Left ventricle myocardium inferior (tissue), 1 donor: ENCODE measurements at places on chromosomes 5 and 9. TPM values are rescaled to one million over a fixed set of nuclear protein-coding genes. Genes with fewer than 3 reads are reported as not detected.
A peak's percentile ranks its signal among the peaks of the same experiment; 100 is the strongest.

Gene PCDHB16
- 1.4 TPM for total RNA-seq

Gene PLEKHG4B
- total RNA-seq: not detected

GRCh38 chr5:124410539-124411488, 335.6 kb downstream of the ZNF608 start:
- no peak for DNase-seq
- no peak overlapping the region for H3K4me3 ChIP-seq
- H3K27ac ChIP-seq: no peak overlapping the region
- no peaks in the 10 kb centered on the region for H3K36me3 ChIP-seq

GRCh38 chr5:135487839-135488514, 35.8 kb upstream of the TIFAB start:
- no peak for DNase-seq
- H3K36me3 ChIP-seq: no peaks in the 10 kb centered on the region
- no peak overlapping the region for H3K4me3 ChIP-seq
- peaks cover 30% of the 10 kb centered on the region for H3K4me1 ChIP-seq
- H3K27me3 ChIP-seq: peaks cover 92% of the 10 kb centered on the region

GRCh38 chr5:75975496-75975895, 107.7 kb upstream of the SV2C start:
- H3K4me1 ChIP-seq: no peaks in the 10 kb centered on the region
- no peak overlapping the region for H3K27ac ChIP-seq
- no peaks in the 10 kb centered on the region for H3K36me3 ChIP-seq
- DNase-seq: no peak
- H3K27me3 ChIP-seq: no peaks in the 10 kb centered on the region

- H3K27me3 ChIP-seq: peaks cover 14% of the 10 kb centered on the region
- DNase-seq: no peak
- no peak overlapping the region for H3K27ac ChIP-seq
- no peak overlapping the region for H3K4me3 ChIP-seq
These were observed 10.9 kb upstream of the LRRC14B start for GRCh38 chr5:180286-180918.

GRCh38 chr5:38341056-38341455, 82.7 kb downstream of the EGFLAM start:
- H3K27ac ChIP-seq: no peak overlapping the region
- no peak for DNase-seq
- no peak overlapping the region for H3K4me3 ChIP-seq

- no peaks in the 10 kb centered on the region for H3K27me3 ChIP-seq
- H3K4me3 ChIP-seq: no peak overlapping the region
- no peak overlapping the region for H3K27ac ChIP-seq
These were observed 397.2 kb upstream of the DAB2 start for GRCh38 chr5:39822020-39822419.

Gene FYB1
- total RNA-seq: 4.9 TPM

DNA sequence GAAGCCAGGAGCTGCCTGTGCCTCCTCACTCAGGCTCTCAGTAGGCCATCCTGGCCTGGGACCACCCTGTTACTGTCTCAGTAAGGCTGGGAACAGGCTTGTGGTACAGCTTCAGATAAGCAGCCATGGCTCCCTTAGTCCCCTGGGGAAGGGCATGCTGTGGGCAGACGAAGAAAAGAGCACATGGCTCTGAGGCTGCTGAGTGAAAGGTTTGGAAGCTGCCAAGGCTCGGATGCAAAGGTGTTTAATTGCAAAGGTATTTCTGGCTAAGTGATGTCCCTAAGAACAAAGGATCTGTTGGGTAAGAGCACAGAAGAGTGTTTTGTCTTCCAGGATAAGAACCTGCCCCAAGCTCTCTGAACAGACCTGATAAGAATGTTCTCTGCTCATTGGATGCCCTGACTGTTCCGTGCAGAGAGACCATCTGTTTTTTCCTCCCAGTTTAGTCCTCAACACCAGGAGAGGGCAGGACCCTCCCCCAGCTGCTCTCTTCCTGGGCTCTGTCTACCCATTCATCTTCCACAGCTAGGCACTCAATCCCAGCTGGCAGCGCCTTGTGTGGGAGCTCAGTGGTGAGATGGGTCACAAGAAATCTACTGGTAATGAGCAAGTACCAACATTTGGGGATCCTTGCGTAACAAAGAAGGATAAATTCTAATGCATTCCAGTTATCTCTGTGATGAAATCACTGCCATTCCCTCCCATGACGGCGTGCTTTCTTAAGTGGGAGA, 17.7 kb downstream of the ANGPTL2 start:
- H3K27ac ChIP-seq: peak overlapping the region; percentile 87
- no peak overlapping the region for H3K4me3 ChIP-seq
- H3K27me3 ChIP-seq: no peaks in the 10 kb centered on the region
- H3K4me1 ChIP-seq: peaks cover 96% of the 10 kb centered on the region
- peaks cover 27% of the 10 kb centered on the region for H3K36me3 ChIP-seq
- peak; percentile 72 for DNase-seq

- no peak overlapping the region for H3K4me3 ChIP-seq
- peak overlapping the region; percentile 90 for H3K27ac ChIP-seq
- H3K4me1 ChIP-seq: peaks cover 28% of the 10 kb centered on the region
- no peaks in the 10 kb centered on the region for H3K27me3 ChIP-seq
- H3K36me3 ChIP-seq: no peaks in the 10 kb centered on the region
These were observed 19.7 kb downstream of the C6 start for GRCh38 chr5:41193456-41194205.

Gene ZNF484
- 4.9 TPM for total RNA-seq

Gene PRXL2C
- 26.8 TPM for total RNA-seq

Gene GPX3
- 744 TPM for total RNA-seq

Gene CCL21
- 6.2 TPM for total RNA-seq

DNA sequence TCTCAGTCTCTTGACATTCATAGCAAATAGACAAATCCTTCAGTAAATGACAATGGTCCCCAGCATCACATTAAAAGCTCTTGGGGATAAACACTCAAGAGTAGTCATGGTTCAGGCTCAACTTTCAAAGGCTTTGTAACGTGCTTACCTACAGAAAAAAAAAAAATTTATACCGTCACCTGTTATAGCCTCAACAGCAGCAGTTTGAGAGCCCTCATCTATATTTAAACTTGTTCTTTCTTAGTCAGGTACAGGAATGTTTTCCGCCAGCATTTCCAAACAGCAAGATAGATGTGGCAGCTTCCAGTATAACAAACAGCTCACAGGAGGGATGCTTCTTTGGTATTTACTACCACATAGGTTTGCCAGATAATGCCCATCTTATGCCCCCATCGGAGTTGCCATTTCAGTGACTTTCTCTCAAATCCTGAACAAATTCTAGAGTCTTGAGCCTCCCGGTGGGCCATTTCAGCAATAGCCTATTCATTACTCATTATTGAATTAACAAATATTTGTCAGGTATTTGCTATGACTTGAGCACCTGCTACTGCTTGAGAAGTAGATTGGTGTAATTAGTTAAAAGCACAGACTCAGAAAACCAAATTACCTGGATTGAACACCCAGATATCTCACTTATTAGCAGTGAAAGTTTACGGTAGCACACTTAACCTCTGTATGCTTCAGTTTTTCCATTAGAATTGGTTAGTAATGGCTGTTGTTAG, 470.0 kb downstream of the EBF1 start:
- no peak overlapping the region for H3K4me3 ChIP-seq
- H3K27ac ChIP-seq: no peak overlapping the region
- H3K36me3 ChIP-seq: no peaks in the 10 kb centered on the region
- H3K27me3 ChIP-seq: no peaks in the 10 kb centered on the region
- H3K4me1 ChIP-seq: no peaks in the 10 kb centered on the region
- no peak for DNase-seq

Gene NR5A1
- total RNA-seq: not detected

Gene SHOC1
- not detected for total RNA-seq

Gene RARS1
- 48.0 TPM for total RNA-seq

DNA sequence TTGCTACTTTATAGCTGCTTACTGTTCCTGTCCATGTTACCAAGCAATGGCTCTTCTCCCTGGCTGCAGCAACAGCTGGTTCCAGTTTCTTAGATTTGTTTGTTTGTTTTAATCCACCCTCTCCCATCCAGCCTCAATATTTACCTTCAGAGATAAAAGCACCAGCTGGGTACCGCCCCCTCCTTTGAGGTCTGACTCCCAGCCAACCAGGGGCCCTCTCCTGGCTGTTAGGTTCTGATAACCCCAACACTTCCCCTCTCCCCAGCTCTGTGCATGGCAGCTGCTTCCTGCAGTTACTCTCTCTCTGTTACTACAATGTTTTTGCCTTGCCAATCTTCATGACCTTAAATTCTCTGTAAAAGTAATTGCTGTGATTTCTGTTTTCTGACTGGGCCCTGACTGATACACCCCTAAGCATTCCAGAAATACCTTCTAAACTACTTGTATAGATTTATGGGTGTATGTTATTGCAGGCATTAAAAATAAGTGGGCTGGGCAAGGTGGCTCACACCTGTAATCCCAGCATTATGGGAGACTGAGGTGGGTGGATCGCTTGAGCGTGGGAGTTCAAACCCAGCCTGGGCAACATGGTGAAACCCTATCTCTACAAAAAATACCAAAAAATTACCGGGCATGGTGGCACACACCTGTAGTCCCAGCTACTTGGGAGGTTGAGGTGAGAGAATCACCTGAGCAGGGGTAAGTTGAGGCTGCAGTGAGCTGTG, 2.6 kb upstream of the GCNT1 start:
- no peaks in the 10 kb centered on the region for H3K36me3 ChIP-seq
- no peak overlapping the region for H3K27ac ChIP-seq
- no peak for DNase-seq
- no peak overlapping the region for H3K4me3 ChIP-seq
- H3K4me1 ChIP-seq: peaks cover 19% of the 10 kb centered on the region

Gene SPATA31E1
- total RNA-seq: not detected

Gene GRM6
- total RNA-seq: not detected

- H3K36me3 ChIP-seq: no peaks in the 10 kb centered on the region
- no peak for DNase-seq
- H3K27ac ChIP-seq: no peak overlapping the region
- no peak overlapping the region for H3K4me3 ChIP-seq
- H3K27me3 ChIP-seq: peaks cover 93% of the 10 kb centered on the region
These were observed 138.9 kb upstream of the MSX2 start for GRCh38 chr5:174585472-174585871.

GRCh38 chr5:68070591-68071281, 144.8 kb upstream of the PIK3R1 start:
- H3K36me3 ChIP-seq: no peaks in the 10 kb centered on the region
- no peak for DNase-seq
- peaks cover 12% of the 10 kb centered on the region for H3K4me1 ChIP-seq
- H3K4me3 ChIP-seq: no peak overlapping the region

Gene ADRA1B
- total RNA-seq: 2.5 TPM

- H3K4me3 ChIP-seq: no peak overlapping the region
- no peaks in the 10 kb centered on the region for H3K36me3 ChIP-seq
- no peak overlapping the region for H3K27ac ChIP-seq
- H3K4me1 ChIP-seq: no peaks in the 10 kb centered on the region
- no peaks in the 10 kb centered on the region for H3K27me3 ChIP-seq
These were observed 62.0 kb upstream of the RANBP3L start for GRCh38 chr5:36363744-36364143.
